ENCODE measurements at places on chromosomes 2 and 18. TPM values are rescaled to one million over a fixed set of nuclear protein-coding genes. Genes with fewer than 3 reads are reported as not detected.

ITGB6 gene
- total RNA-seq = not detected

SCN9A gene
- 4.2 TPM for total RNA-seq

CFC1 gene
- not detected for total RNA-seq

DSC1 gene
- total RNA-seq = not detected

CNRIP1 gene
- 18.4 TPM for total RNA-seq

MC4R gene
- total RNA-seq = not detected

INPP5D gene
- total RNA-seq = 3.0 TPM

TFCP2L1 gene
- total RNA-seq = not detected

AUP1 gene
- total RNA-seq = 114 TPM

GRCh38 chr18:42929857-42930256, 185.6 kb downstream of the RIT2 start:
- DNase-seq = no peak

DNA sequence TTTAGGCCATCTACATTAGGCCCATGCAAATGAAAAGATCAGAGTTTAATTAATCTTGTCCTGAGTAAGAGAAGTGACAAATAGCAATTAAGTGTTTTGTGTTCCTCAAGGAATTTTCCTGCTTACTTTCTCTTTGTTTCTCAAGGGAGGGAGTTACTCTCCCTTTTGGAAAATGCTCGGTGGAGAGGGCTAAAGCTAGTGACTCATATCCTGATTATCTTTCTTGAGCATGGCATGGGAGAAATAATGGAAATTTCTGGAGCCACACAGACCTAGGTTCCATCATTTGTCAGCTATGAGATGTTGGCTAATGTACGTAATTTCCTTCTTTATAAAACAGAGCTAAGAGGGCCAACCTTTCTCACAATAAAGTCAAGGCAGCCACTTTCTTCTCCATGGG, 177.1 kb downstream of the ETAA1 start:
- DNase-seq = peak; percentile 76

DNA sequence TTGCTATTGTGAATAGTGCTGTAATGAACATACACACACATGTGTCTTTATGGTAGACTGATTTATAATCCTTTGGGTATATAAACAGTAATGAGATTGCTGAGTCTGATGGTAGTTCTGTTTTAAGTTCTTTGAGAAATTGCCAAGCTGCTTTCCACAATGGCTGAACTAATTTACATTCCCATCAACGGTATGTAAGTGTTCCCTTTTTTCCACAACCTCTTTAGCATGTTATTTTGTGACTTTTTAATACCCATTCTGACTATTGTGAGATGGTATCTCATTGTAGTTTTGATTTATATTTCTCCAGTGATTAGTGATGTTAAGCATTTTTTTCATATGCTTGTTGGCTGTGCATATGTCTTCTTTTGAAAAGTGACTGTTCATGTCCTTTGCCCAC, 86.7 kb downstream of the TTC27 start:
- no peak for DNase-seq

- peak; percentile 59 for DNase-seq
Measured at GRCh38 chr2:165563468-165564225, 94.1 kb downstream of the CSRNP3 start.

GRCh38 chr2:64675860-64676259, 22.1 kb upstream of the SERTAD2 start:
- no peak for DNase-seq

DNA sequence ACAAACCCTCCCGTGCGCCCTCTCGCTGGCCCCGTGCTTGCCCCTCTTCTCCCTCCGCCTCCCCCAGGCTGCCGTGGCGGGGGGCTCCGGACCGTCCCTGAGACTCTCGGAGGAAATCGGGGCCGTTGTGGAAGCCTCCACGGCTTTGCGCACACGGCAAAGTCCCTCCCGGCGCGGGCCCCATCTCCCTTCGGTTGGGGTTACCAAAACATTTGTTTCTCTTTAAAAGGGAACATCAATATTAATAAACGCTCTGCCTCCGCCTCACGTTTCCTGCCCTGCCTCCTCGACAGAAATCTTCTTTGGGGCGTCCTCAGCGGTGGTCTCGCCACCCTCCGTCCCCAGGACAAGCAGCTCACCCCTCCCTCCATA, 3.8 kb downstream of the PAX3 start:
- no peak for DNase-seq

- no peak for DNase-seq
Measured at GRCh38 chr2:233799087-233799665, 21.0 kb downstream of the MROH2A start.

- peak; percentile 61 for DNase-seq
Measured at GRCh38 chr2:218857371-218858137, 2.1 kb upstream of the WNT6 start.

GRCh38 chr2:127408807-127409099, 9.5 kb upstream of the PROC start:
- no peak for DNase-seq

- no peak for DNase-seq
Measured at GRCh38 chr2:95729597-95729955, 137.8 kb downstream of the TRIM43 start.

DNA sequence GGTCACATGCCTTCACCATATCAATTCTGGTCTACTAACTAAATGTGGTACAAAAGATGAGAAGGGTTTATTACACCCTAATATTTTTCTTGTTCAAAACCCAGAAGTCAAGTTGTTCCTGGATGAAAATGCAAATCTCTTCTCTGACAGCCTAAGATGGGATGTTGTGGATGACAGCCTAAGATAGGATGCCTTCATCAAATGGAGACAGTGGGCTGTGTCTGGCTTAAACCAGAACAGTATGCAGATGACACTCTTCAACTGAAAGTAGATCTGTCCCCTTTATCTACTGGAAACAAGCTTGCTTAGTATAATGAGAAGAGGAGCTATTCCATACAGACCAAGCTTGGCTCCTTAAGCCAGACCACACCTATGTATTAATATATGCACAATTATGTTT, 17.7 kb downstream of the NXPH2 start:
- DNase-seq = no peak

DNA sequence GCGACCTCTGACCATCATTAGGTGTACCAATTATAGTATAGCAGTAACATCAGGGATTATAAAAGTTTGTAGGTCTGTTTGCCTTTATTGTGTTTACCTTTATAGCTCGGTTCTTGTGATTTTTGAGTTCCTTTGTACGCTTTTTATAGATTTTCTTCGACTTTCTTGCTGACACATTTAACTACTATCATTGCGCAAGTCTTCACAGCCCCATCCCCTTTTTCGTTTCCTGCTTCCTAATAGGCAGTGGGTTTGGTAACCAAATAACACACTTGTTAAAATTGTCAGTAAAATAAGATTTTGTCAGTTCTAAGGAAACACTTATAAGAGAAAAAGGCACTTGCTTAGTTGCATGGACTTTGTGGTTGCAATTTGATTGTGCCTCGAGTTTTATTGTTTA, 541.5 kb downstream of the LRP1B start:
- DNase-seq = no peak

DNA sequence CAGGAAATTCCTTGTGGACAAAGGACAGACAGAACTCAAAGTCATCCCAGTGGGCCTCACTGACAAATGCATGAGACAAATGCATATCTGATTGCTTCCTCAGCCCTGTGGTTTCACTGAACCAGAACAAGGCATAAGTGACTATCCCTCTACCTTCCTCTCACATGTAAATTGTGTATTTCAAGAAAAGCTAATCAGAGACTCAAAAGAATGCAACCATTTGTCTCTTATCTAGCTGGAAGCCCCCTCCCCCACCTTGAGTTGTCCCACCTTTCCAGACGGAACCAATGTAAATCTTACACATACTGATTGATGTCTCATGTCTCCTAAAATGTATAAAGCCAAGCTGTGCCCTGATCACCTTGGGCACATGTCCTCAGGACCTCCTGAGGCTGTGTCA, 102.0 kb upstream of the TMEM200C start:
- DNase-seq = no peak

GRCh38 chr2:51921076-51921475, 889.1 kb upstream of the NRXN1 start:
- no peak for DNase-seq

DNA sequence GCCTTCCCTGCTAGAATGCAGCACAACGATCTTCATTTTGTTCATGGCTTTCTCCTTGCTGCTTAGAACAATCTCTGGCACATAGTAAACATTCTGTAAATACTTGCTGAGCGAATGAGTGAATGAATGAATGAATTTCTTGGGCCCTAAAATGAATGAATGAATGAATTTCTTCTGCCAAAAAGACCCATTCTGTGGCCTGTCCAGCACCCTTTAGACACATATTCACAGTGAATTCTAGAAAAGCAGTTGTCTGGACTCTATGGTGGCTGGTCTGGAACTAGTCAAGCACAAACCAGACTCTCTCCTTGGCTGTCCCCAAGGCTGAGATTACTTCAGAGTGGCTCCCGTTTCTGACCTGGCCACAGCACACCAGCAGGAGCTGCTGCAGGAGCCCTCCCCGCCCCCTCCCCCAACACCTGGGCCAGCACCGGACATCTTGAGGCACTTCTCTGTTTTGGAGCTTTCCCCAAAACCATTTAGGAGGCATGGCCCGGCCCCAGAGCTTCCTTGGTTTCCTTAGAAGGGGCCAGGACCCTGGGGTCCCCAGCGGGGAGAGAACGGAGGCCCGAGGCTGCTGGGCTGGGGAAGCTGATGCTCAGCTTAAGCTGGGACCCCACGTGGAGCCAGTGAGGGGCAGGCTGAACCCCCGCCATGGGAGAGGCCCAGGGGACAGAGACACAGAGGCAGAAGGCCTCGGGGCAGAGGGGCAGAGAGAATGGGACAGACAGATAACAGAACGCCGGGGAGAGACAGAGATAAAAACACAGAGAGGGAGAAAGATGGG, 159.0 kb downstream of the ZFP36L2 start:
- DNase-seq = no peak

GRCh38 chr2:124025171-124025580, at the start of gene CNTNAP5:
Gene CNTNAP5 (plus strand): TSS chr2:124025287. CDS start chr2:124025651, 364 bp downstream.
- peak; percentile 64 for DNase-seq

- DNase-seq = no peak
Measured at GRCh38 chr2:45780541-45781463, 129.3 kb downstream of the PRKCE start.

GRCh38 chr2:200609028-200609614, 23.3 kb downstream of the AOX1 start:
- DNase-seq = peak; percentile 17

GRCh38 chr2:216371721-216372702, at the start of gene MARCHF4:
Gene MARCHF4 (minus strand): TSS chr2:216372483. CDS start chr2:216370260, 2,223 bp downstream.
- DNase-seq = peak; percentile 83

- peak; percentile 17 for DNase-seq
Measured at GRCh38 chr2:11967946-11968465, 221.6 kb downstream of the LPIN1 start.

GRCh38 chr2:130842770-130843169, 6.1 kb downstream of the ARHGEF4 start:
- no peak for DNase-seq

DNA sequence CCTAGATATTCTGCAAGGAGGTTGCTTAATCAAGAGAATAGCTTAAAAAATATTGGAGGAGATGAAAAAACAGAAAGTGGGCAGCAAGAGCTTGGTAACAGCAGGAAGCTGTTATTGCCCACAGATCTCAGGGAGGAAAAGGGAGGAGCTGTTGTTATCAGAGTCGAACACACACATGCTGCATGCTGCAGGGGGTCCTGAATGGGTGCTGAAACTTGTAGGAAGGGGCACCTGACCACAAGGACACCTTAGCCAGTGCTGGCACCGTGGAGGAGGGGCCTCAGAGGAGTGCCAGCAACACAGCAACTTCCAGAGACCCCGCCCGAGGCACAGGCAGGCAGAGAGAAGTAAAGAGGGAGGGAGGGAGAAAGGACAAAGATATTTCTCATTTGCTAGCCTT, 332.9 kb downstream of the SOCS6 start:
- no peak for DNase-seq

GRCh38 chr2:229955663-229956062, 33.4 kb downstream of the FBXO36 start:
- DNase-seq = no peak

- no peak for DNase-seq
Measured at GRCh38 chr2:126381091-126381490, 274.9 kb upstream of the GYPC start.

DNA sequence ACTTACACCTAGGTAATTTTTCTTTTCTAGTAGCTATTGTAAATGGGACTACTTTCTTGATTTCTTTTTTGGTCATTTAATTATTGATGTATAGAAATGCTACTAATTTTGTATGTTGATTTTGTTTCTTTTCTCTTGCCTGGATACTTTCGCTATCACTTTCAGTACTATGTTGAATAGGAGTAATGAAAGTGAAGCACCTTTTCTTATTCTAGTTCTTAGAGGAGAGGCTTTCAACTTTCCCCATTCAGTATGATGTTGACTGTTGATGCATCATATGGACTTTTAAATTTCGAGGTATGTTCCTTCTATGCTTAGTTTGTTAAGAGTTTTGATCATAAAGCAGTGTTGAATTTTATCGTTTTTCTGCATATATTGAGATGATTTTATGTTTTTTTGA, 142.5 kb downstream of the CDH19 start:
- DNase-seq = no peak
